ENCODE measurements at places on chromosomes 5 and 9.

DNA sequence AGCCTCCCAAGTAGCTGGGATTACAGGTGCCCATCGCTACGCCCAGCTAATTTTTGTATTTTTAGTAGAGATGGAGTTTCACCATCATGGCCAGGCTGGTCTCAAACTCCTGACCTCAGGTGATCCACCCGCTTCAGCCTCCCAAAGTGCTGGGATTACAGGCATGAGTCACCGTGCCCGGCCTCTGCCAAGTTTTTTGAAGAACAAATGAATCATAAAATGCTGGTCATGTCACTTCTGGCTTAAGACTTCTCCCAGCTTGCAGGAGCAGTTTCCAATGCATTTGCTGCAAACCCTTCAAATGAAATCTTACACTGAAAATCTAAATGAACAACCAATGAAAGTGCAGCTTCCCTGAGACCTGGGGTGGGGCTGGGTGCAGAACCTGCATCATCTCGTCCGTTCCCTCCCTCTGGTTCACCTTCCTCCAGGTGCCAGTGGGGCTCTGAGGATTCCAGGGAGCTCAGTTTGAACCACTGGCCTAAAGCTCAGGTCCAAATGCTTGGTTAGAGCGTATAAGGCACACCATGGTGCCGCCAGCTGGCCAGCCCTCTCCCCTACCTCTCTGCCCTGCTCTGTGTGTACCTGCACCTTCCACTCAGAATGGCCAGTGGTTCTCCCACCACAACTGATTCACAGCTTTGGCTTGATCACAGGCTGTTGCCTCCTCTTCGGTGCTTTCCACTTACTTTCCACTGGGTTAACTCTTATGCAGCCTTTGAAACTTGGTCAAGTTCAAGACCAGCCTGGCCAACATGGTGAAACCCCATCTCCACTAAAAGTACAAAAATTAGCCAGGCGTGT, 39.8 kb upstream of the FUBP3 start:
- DNase-seq = no peak

DNA sequence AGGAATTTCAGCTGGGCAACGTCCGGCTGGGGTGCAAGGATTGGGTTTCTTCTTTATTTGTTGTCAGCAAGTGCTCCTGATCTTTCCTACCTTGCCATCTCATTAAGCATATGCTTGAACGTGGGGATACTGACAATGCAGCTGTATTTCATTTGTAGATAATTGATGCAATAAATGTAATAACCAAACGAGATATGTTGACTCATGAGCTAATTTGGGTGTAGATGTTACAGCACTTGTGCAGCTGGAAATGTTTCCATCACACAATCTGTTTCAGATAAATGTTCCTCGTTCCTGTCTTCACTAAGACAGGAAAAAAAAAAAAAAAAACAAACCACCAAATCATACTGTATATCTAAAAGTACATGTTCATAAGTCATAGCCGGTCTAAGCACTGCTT, 123.8 kb downstream of the DMRT2 start:
- DNase-seq = no peak

DNA sequence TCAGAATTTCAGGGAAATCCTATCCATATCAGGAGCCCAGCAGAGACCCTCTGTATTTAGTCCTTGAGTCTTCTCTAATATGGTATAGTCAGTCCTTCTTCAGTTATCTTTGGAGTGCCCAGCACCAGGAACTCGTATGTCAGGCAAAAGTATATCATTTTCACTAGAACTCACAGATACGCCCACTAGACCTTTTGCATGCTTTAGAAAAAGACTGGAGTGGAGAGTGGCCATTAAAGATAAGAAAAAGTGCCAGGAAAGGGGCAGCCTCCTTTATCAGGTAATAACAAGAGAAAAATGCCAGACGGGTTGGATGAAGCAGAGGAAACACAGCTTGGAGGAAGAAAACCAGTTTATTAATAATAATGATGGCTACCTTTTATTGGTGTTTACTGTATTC, 63.5 kb downstream of the GPR21 start:
- DNase-seq = no peak

DNA sequence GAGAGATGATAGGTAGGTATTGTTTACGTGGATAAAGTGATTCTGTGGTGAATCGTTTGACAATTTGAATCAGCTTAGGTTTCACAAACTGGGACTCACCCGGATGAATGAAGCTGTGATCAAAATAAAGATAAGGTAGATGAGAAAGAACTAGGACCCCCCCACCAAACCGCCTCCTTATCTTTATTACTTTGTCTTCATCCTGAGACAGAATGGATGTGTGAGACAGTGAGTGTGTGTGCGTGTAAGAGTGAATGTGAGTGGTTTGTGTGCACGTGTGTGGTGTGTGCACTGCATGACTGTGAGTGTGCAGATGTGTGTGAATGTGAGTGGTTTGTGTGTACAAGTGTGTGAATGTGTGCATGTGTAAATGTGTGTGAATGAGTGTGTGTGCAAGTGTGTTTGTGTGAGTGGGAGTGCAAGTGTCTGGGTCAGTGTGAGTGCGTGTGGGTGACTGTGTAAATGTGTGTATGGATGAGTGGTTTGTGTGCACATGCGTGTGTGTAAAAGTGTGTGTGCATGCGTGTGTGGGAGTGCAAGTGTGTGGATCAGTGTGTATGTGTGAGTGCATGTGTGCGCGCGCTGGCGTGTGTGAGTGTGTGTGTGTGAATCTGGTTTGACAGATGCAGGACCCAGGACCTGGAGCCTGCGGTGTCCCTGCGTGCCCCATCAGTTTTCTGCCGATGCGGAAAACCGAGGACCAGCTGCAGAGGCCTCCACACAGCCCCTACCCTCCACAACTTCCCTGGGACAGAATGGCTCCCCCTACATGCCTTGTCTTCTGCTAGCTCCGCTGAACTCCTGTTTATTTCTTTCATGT, 11.4 kb upstream of the ENG start:
- DNase-seq = no peak

GRCh38 chr9:126985870-126986498, 71.4 kb downstream of the RALGPS1 start:
- DNase-seq = peak; percentile 85

Data from activated CD8-positive, alpha-beta memory T cell treated with anti-CD3 and anti-CD28 coated beads, Interleukin-2, amount 50 U/mL, for 48 hours (primary cell).